ENCODE measurements at places on chromosomes 1 and 21.

- DNase-seq = no peak
These were observed 6.4 kb upstream of the CGN start for GRCh38 chr1:151504759-151505158.

DNA sequence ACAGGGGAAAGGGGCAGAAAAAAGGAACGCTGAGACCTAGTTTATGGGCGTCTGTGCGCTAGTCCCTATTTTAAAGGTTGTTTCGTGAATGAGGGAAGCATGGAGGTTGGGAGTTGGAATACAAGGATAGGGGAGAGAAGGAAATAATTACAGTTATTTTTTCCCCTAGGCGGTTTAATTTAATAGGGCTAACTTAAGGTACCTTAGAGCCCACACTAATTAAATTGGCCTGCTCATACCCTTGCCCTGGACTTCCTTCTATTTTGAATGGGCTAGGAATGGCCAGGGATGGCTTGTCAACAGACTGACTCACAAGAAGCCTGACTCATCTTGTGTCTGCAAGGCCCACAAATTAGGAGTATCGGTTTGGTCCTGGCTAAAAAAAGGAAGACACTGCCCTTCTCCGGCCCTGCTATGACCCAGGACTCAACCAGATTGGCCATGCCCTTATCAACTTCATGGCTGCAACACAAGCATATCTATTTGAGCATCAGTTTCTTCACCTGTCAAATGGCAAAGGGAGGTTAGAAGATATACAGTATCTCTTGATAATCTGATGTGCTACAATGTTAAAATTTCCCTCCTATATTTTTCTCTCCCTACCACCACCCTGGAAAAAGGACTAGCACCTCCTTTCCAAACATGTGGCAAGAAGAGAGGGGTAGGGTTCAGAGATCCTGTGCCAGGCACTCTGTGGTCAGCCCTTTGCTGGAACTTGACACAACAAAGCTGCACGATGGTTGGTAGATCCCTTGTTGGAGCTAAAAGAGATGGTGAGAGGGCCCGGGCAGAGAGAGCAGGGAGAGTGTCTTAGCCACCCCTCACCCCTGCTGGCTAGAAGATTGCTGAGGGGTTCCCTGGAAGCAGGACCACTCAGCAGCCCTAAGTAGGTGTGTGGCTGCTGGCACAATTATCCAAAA, 2.2 kb upstream of the SSBP3 start:
- no peak for DNase-seq

DNA sequence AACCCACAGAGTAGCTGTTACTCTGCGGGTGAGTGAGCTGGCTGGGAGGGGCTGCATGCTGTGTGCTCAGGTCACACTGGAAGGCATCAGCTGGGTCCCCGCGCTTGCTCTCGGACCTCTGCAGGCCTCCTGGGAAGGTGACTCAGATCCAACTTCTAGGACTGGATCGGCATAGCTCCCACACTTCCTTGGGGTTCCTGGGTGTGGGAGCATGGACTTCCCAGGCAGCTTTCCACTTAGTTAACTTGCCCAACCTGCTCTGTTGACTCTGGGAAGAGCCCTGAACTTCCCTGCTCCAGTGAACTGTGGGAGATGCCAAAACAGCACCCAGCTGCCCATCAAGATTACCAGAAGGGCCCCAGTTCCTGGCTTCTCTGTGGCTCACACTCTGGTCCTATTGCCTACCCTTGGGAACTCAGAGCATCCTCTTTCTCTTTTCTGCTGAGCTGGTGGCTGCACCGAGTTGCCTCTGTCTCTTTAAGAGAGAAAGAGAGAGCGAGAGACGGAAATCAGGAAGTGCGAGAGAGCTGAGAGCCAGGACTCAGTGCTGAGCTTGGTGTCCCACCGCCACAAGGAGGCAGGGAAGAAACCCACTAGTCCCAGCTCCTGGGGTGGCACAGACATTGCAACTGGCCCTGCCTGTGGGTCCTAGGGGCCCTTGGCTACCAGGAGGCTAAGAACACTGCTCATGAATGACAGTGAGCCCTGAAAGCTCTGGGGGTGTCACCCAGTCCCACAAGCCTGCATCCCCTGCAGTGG, at the start of gene IKBKE:
Gene IKBKE, plus strand, starts transcription at position 544 of the 759 bp plus-strand sequence. CDS start 2,752 bp downstream, outside the sequence.
- DNase-seq = peak; percentile 85

DNA sequence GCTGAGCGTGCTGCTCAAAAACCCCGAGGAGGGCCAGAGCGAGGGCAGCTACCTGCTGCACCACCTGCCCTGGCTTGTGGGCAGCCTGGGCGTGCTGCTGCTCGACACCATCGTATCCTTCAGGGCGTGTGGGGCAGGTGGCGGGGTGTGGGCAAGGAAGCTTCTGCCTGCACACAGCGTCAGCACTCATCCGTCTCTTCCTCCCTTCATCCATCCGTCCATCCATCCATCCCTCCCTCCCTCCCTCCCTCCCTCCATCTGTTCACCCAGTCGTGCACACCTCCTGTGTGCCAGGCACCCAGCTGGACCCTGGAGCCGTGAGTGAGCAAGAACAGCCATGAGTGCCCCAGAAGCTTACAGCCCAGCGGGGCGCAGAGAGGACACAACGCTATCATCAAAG, 15.2 kb downstream of the SLC66A1 start:
- no peak for DNase-seq

DNA sequence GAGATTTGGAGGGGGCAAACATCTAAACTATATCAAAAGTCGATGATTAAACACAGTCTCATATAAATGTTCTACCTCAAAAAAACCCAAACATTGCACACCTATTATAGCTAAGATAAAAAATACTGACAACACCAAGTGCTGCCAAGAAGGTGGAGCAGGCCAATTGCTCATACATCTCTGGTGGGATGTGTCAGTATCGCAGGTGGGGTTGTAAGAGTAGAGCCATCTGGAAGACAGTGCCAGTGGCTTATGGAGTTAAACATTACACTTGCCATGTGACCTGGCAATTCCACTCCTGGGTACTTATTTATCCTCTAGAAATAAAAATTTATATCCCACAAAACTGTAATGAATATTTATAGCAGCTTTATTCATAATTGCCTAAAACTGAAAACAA, 213.4 kb downstream of the DISC1 start:
- DNase-seq = no peak

DNA sequence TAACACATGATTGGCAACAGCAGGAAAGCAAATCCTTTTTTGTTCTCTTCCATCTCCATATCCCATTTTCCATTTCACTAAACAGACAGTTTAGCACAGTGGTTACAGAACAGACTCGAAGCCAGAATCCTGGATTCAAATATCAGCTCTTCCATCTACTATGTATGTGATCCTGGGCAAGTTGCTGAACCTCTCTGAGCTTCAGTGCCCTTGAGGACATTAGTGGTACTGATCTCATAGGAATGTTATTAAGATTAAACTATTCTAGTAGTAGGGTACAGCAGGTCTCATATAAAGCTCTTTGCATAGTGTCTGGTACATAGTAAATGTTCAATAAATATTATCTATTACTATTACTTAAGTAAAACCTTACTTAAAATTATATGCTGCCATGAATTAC, 13.8 kb upstream of the HHIPL2 start:
- no peak for DNase-seq

DNA sequence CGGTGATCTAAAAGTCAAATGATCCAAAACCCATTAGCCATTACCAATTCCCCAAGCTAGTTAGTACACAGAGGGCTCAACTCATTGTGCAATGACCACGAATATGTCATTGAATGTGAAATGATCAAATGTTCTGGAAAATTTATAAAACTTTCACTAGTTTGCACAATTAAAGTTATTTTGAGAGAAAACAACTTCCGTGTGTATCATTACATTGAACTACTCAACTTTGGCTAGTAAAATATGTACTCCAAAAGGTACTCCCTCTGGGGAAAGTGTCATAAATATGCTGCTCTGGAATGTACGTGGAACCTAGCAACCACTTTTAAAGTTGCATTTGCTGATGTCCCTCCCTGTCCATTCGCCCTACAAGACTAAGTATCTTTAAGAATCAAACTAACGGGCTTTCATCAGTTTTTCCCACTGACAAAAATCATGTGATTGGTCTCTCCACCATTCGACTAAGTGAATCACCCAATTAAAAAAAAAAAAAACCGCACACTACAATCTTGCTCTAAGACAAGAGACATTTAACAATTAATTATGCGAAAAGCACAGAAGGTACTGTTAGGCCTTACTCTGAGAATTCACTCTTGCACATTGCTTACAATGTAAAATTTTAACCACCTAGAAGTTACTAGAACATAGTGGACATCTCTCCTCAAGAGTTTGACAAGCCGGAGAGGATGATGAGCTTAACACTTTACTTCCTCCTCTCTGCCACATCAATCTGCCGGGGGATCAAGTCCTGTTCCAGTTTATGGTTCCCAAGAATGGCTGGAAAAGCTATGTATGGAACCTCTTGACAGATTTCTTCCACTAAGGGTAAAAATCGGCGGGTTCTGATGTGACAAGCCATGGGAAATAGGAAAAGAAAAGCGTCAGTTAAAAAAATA, 1.2 kb downstream of the ACBD3 start:
- no peak for DNase-seq

DNA sequence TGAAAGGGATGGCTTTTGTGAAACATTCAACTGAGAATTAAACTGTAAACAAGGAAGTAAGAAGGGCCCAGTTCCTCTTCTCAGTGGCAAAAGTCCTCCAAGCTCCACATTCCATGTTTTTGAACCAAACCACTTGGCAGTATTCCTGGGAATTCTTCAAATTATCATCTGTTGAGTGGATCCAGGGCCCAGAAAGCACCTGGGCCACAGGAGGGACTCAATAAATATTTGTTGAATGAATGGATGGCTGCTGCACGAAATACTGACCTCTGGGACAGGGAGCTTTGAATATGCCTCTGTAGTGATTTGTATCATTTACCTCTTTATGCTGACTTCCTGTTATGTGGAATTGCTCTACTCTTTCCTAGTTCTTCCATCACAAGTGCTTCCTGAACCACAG, 4.7 kb downstream of the SLC35F3 start:
- no peak for DNase-seq

GRCh38 chr1:73749996-73750395, 448.0 kb downstream of the LRRIQ3 start:
- DNase-seq = no peak

- DNase-seq = no peak
These were observed 29.0 kb downstream of the SPATA6 start for GRCh38 chr1:48442864-48443619.

DNA sequence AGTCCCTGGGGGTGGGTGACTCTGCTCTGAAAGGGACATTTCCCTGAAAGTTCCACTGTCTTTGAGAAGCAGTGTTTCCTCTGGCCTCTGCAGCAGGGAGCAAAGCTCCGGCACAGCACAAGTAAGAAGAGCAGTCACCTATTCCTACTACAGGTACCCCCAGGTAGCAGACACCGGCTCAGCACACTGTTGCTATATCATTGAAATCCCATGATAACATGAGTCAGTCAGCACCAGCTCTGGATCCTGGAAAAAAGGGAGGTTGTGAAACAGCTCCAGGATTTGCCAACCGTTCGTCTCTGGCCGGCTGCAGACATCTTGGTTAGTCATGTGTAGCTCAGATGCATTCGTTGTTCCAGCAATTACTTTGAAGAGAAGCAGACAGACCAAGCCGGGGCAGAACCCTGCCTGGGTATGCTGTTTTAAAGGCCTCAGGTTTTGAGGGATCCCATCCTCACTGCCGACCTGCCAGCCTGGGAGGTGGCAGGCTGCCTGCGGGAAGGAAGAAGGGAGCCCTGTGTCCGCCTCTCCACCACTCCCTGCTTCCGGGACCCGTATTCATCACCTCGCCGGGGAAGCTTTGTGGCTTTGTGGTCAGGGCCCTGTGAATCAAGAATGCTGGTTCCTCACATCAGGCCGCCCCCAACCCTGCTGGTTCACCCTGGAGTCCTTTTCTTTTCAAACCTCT, 139.2 kb downstream of the CLIC6 start:
- DNase-seq = peak; percentile 65

- no peak for DNase-seq
These were observed 11.3 kb upstream of the MAB21L3 start for GRCh38 chr1:116099919-116100318.

- no peak for DNase-seq
These were observed 18.4 kb downstream of the LORICRIN start for GRCh38 chr1:153277852-153278251.

GRCh38 chr1:38625939-38626338, 233.6 kb downstream of the RRAGC start:
- DNase-seq = no peak

GRCh38 chr1:233668146-233668724, 54.3 kb downstream of the KCNK1 start:
- DNase-seq = no peak

All from GF-D8 (cell line).